ENCODE measurements at places on chromosomes 3 and 15.
A peak's percentile ranks its signal among the peaks of the same experiment; 100 is the strongest.

DNA sequence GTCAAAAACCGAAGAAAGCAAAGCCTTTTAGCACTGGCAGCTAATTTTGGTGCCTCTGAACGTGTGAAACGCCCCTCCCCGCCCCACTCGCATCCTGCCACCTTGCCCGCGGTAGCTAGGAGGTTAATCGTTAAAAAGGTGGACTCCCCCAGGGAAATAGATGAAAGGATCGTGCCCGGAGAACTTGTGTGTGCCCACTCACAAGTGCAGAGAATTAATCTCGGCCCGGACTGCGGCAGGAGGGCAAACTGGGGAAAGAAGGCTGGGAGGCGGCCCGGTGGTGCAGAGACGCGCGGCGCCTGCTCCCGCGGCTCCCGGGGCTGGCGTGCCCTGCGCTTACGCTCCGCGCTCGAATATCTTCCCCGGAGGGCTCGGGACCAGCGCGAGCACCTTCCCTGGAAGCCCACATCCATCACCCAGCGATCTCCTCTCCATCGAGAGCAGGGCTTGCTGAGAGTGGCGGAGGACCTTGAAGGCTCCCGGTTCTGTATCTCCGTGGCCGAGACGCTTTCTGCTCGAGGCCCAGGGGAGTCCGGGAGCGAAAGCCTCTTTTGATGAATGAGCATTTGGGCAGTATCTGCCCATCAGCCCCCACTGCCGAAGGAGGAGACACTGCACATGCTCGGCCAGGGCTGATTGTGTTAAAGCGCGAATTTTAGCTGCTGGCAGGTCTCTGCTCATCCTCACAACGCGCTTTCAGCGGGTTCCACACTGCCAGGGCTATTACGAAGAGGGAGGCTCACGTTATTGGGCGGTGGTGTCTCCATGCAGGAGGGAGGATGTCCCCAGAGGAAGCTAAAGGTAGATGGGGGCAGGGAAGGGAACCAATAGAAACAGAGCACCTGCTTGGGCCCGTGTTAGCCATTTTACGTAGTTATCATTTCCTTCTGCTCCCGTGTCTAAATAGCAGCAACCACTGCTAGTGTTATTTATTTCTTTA lies 1.3 kb upstream of the SPTSSB start:
- DNase-seq, result peak; percentile 12

DNA sequence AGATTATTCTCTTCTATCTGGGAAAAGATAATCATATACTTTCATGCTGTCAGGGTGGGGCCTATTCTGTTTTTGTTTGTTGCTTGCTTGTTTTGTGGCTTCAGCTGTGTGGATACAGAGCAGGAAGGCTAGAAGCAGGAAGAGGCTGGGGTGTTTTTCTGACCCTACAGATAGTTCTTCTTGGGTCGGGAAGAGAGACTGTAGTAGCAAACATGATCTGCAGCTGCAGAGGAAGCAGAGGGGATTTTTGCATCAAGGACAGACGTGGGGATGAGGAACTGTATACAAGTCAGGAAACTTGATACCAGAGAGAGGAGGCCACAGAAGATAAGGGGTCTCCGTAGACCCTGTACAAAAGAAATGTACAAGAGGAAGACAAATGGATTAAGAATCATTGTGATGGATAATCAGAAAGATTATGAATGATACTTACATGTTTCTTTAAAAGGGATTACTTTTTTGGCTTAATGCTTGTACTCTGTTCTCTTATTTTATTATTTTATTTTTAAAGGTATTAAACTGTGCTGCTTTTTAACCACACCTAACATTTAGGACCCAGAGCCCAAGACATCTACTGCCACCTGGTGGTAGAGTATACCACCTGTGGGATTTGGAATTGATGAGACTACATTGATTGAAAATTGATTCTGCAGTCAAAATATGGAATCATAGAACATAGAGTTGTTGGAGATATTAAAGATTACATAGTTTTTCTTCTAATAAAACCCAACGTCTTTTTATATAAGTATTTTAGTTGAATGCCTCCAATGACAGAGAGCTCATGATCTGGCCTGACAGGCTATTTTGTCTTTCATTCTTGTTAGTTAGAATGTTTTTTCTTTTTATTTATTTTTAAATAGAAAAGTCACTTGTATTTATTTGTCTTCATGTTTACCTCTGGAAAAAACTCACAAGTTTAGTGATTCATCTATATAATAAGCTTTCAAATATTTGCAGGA lies 87.3 kb upstream of the ROPN1 start:
- DNase-seq, result no peak

DNA sequence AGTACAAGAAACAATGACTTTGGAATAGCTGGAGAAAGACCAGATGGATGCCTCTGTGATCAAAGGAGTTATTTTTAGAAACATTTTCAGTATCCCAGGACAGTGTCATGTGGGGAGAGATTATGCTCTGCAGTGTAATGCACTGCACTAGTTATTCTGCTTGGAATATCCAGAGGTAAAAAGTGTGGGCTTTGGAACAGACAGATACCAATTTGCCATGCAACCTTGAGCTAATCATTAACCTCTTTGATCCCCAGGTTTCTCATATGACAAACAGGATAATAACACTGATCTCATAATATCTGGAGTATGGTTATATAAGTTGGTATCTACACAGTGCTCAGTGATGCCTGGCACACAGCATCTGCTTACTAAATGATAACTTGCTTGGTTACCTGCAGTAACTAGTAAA lies 12.2 kb upstream of the SLC7A14 start:
- no peak for DNase-seq

DNA sequence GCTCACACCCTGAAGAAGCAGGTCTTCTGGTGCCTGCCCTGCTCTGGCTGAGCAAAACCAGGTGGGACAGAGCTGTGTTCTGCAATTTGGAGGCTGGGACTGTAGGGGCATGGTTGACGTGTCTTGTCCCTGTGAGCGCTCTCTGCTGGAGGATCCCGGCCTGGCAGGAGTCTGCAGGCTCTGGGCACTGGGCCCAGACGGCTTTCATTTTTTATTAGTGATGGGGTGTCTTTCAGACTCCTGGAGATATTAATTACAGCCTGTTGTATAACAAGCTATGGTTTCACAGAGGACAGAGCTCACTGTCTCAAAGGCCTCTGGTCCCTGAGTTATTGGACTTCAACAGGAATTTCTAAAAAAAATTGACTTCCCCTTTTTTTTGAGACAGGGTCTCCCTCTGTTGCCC lies 29.5 kb upstream of the ZNF710 start:
- peak; percentile 26 for DNase-seq

DNA sequence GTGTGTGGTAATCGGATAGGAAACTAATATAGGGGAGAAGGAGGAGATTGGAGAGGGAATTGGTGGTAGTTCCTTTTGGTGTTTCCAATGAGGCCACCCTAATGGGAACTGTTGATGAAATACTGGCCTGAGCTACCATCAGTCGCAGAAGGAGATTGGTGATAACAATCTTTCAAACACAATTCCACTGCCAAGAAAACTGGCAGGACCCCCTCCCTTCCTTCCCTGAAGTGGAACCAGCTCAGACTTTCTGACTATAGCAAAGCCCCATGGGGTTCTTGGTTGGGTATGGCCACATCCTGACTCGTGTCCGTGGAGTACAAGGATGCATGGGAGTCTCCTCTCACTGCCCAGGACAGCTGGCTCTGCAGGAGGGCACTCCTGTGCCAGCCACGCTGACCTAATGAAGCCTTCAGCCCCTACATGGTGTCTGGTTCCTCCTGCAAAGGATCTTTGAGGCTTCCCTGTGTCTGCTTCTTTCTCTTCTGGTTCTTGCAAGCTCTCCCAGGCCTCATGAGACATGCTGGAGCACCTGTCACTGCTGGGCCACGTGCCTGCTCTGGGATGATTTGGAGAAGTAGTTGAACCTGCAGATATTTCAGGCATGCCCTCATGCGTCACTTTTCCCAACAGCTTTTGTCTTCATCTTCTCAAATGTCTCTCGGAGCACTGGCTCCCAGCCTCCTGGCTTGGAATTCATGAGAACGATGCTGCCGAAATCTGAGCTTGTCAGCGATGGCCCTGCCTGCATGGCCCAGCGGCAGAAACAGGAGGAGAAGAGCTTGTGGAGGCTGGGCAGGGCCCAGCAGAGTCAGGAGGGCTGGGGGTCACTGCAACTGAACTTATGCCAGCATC lies 90.0 kb upstream of the ADPGK start:
- DNase-seq, result no peak

- no peak for DNase-seq
Observed at GRCh38 chr3:127061641-127062040, 78.7 kb downstream of the PLXNA1 start.

GRCh38 chr3:155647206-155647605 lies 97.7 kb downstream of the PLCH1 start:
- DNase-seq, result no peak

DNA sequence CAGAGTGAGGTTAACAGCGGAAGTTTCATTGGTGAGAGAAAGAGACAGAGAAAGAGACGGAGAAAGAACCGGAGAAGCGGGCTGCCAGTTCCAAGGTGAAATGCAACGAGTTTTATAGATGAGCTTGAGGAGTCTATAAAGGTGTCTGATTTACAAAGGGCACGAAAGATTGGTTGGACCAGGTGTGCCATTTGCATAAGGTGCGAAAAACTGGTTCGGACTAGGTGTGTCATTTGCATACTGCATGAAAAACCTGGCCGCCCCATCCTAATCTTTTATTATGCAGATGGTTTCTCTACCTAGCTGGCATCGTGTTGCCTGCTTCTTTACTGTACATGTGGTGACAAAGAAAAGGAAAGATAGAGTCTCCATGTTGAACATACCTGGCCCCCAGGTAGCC lies 253.8 kb upstream of the IGF1R start:
- DNase-seq, result no peak

DNA sequence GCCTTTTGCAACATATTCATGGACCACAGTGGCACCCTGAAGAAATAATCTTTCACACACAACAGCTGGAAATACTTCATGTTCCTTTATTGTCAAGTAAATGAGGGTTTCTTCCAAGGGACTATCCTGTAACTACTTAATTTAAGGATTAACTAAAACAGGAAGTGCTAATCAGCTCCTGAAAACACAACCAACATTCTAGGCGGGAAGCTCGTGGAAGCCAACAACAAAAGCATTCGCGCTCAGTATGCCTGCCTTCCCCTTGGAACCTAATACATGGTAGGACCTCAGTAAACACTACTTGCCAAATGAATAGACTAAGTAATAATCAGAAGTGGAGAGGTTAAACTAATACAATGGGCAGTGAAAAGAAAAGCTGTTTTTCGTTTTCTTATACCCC lies 300.9 kb downstream of the RORA start:
- DNase-seq, result no peak

GRCh38 chr3:127410137-127410488 lies 122.3 kb upstream of the PRR20G start:
- no peak for DNase-seq

DNA sequence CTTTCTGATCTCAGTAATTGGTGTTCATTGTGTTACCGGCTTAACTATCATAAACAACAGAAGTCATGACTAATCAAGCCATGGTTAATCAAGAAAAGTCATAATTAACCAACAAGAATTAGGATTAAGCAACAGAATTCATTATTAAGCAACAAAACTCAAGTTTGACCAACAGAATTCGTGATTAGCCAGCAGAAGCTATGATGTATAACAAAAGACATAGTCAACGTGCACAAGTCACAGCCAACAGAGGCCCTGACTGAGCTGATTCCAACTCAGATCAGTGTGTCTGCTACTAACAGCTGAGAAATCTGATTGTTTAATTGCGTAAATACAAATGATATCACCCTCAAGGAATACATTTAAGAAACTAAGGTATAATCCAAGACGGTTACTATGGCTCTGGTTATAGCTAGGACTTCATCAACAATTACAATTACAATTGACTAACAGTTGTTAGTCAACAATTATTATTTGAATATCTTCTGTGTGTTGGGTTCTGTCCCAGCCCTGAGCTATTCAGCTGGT lies 67.7 kb downstream of the RARB start:
- DNase-seq, result no peak

DNA sequence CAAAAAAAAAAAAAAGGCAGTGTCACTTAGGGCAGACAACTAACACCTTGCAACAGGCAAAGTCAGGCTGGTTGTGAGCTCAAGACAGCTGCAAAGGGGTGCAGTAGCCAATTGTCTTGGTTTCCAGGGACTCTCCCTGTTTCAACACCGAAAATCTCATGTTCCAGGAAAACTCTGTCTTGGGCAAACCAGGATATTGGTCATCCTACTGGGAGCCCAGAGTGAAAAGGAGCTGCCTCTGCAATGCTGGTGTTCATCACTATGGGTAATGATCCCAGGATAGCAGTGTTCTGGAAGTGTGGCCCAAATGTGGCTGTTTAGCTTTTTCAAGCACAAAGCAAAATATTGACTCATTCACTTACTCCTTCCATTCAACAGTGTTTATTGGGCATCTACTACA lies 82.6 kb downstream of the ARHGAP31 start:
- no peak for DNase-seq

GRCh38 chr3:178960918-178961317 lies 110.7 kb downstream of the ZMAT3 start:
- no peak for DNase-seq

GRCh38 chr3:158845765-158846350 lies 44.0 kb downstream of the MFSD1 start:
- DNase-seq, result no peak

- no peak for DNase-seq
Observed at GRCh38 chr3:118477768-118478167, 556.9 kb downstream of the IGSF11 start.

DNA sequence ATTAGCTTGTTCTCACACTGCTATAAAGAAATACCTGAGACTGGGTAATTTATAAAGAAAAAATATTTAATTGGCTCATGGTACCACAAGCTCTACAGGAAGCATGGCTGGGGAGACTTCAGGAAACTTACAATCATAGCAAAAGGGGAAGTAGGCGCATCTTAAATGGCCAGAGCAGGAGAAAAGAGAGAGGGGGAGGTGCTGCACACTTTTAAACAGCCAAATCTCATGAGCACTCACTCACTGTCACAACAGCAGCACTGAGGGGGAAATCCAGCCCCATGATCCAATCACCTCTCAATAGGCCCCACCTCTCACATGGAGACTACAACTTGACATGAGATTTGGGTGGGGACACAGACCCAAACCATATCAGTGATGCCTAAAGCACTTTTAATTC lies 82.5 kb downstream of the DCLK3 start:
- DNase-seq, result no peak

- DNase-seq, result no peak
Observed at GRCh38 chr15:101083336-101084045, 164.3 kb downstream of the LRRK1 start.

All from stimulated activated CD4-positive, alpha-beta T cell treated with anti-CD3 and anti-CD28 coated beads, Interleukin-12 subunit alpha, Interleukin-12 subunit beta, amount 100 ng/mL, for 48 hours (primary cell).